ENCODE measurements at places on chromosomes 4 and X. TPM values are rescaled to one million over a fixed set of nuclear protein-coding genes. Genes with fewer than 3 reads are reported as not detected.

Gene SASH3
- 3.3 TPM for polyA plus RNA-seq

Gene PCDH10
- 0.31 TPM for polyA plus RNA-seq

Gene PHF8
- 13.3 TPM for polyA plus RNA-seq

- no peak for DNase-seq
Measured at GRCh38 chr4:154928640-154929257, 147.7 kb downstream of the RBM46 start.

DNA sequence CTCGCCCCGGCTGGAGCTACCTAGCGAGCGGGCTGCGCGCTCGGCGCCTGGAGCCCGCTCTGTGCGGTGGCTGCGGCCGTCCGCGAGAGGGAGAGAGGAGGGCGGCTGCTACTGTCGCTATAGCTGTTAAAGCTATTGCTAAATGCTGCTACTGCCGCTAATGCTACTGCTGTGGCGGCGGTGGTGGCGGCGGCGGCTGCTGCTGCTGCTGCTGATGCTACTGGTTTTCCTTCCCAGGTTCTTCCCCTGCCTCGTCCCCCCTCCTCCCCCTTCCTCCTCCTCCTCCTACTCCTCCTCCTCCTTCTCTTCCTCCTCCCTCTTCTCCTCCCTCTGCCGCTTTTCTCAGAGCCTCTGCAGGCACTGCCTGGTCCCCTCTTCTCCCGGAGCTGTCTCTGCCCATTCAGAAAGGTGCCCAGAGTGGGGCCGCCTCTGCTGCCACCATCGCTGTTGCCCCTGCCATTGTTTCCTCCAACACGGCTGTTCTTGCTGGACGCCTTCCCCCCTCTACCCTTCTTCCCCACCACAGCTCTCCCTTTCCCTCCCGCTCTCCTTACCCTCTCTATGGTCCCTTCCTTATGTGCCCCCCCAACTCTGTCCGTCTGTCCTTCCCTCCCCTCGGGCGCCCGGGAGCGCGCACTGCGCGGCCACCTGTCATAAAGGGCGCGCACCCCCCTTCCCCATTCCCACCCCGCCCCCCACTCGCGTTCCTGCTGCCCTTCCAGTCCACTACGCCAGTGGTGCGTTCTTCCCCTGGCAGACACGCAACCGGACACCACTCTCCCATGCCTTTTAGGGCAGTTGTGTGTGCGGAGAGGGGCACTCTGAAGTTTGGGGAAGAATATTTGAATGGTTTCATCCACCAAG lies at the start of gene NEXMIF:
Gene NEXMIF (minus strand): TSS at position 228 of the 864 bp plus-strand sequence.
- peak; percentile 43 for DNase-seq

- peak; percentile 97 for DNase-seq
Measured at GRCh38 chrX:55451990-55452832, at the start of gene MAGEH1. MAGEH1 (plus strand) TSS chrX:55452127; CDS start chrX:55452375, 248 bp downstream.

GRCh38 chrX:27715610-27716009 lies 92.2 kb upstream of the MAGEB10 start:
- DNase-seq: no peak

- no peak for DNase-seq
Measured at GRCh38 chrX:93711076-93711475, 37.1 kb downstream of the FAM133A start.

DNA sequence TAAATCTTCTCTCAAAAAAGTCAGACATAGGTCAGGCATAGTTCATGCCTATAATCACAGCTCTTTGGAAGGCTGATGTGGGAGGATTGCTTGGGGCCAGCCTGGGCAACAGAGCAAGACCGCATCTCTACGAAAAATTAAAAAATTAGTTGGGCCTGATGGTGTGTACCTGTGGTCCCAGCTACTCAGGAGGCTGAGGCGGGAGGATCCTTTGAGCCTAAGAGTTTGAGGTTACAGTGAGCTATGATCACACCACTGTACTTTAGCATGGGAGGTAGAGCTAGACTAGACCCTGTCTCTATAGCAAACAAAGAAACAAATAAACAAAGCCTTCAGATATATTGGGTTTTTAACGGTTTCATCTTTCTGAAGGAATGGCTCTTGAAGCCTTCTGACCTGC lies 62.2 kb downstream of the DIPK2B start:
- no peak for DNase-seq

DNA sequence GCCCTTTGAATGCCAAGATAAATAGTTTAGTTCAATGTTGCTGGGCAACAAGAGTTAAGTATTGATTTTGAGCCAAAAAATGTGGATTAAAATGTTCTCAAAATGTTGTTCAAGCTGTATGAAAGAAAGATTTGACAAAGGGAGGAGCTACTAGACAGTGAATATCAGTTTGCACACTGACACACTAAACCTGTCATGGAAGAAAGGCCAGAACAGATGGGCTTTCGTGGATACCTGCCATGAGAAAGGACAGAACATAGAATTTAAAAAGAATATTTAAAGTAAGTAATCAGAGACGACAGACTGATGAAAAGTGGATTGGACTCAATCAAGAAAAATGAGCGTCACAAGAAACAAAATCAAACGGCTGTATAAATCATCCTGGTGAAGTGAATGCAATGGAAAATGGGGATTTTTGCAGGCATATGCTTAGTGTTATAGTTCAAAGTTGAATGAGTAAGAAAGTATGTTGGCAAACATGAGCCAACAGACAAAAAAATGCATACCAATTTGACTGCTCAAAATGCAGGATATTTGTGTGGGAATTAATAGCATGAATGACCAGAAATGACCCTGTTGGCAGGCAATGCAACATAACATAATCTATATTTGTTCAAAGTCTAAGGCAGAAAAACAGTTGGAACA lies 7.4 kb downstream of the PCDH18 start:
- DNase-seq: peak; percentile 85

DNA sequence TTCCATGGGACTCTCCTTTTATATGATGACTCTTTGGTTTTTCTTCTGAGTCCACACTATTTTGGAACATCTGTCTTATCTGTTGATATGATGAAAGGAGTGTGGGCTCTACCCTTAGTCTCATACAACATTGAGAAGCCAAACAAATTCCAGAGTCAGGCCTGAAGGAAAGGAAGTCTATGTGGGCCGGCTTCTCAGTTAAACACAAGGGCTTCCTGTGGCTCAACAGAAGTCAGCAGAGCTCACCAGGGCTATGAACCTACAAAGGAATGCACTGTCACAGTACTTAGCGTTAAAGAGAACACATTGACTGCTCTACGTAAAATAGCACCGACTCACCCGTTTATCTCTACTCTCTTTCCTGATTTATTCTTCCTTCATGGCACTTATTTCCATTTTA lies 641.0 kb upstream of the FRG1 start:
- DNase-seq: no peak

DNA sequence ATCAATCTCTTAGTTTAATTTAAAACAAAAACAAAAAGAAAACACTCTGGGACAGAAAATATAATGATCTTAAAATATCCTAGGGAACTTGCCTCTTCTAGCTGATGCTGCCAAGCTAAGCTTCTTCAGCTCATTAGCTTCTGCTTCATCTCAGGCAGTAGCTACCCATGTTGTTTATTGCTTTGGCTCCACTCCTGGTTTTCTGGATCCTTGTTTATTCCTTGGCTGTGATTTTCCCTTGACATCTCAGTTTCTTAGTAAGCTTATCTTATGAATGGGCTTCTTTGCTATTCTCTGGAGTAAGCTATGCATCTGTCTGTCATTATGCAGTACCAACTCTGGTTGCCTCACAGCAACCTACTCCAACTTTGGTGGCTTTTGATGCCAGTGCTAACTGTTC lies 5.1 kb upstream of the MTHFD2L start:
- DNase-seq: no peak

GRCh38 chr4:132792310-132792709 lies 356.8 kb upstream of the PCDH10 start:
- DNase-seq: no peak

- DNase-seq: no peak
Measured at GRCh38 chr4:140826701-140827027, 70.5 kb upstream of the TBC1D9 start.

GRCh38 chr4:3715855-3716630 lies 50.1 kb upstream of the ADRA2C start:
- no peak for DNase-seq

DNA sequence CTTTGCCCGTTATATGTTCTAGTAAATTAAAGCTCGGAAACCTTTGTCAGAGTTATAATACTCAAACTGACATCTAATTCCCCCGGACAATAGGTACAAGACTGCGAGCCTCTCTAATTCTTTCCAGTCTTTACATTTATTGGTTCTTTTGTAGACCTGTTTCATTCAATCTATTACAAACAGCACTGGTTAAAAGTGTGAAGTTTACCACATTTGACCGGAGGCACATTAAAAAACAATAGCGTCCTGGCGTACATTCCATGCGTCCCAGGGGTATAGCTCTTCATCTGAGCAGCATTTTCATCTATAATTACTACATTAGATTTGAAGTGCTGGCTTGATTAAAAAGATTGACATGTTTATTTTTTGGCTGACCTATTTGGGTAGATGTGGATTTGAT lies 49.9 kb upstream of the TENM3 start:
- DNase-seq: no peak

DNA sequence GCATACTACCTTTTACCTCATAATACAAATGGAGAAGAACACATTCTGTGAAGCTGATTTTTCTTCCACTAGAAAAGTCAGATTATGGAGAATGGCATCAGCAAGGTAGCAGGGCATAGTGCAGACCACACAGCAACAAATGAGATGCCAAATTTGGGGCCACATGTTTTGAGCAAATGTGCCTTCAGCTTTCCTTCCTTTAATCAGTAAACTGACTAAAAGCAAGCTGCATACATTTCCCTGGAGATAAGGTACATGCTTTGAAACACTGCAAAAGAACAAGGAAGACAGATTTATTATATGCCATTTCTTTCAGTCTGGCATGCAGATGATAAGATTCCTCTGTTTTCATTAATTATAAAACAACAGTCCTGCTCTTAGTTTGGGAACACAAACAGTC lies 67.1 kb upstream of the GUCY1A1 start:
- no peak for DNase-seq

Data from muscle of leg (tissue), 16 donors.